Natural killer cell (primary cell): ENCODE measurements at places on chromosomes 6 and 20. TPM values are rescaled to one million over a fixed set of nuclear protein-coding genes. Genes with fewer than 3 reads are reported as not detected.

DNA sequence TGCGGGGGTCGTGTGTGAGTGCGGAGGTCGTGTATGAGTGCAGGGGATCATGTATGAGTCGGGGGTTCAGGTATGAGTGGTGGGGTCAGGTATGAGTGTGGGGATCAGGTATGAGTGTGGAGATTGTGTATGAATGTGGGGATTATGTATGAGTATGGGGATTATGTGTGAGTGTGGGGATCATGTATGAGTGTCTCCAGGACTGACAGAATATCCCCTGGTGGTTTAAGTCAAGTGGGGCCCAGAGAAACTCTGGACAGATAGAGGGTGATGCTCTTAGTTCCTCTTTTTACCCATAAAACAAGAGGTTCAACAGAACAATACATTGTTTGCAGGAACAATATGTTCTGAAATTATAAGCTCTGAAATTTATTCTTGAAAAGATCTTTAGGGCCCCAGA, 131.9 kb downstream of the UST start:
- H3K4me3 ChIP-seq: no peak overlapping the region
- no peaks in the 10 kb centered on the region for H3K36me3 ChIP-seq
- DNase-seq: no peak
- no peak overlapping the region for H3K27ac ChIP-seq
- H3K27me3 ChIP-seq: no peaks in the 10 kb centered on the region

GRCh38 chr20:50562262-50562701, 52.1 kb downstream of the PTPN1 start:
- H3K27ac ChIP-seq: no peak overlapping the region
- H3K27me3 ChIP-seq: no peaks in the 10 kb centered on the region
- H3K4me1 ChIP-seq: no peaks in the 10 kb centered on the region
- H3K4me3 ChIP-seq: no peak overlapping the region
- peaks cover 39% of the 10 kb centered on the region for H3K36me3 ChIP-seq

CST4 gene
- total RNA-seq: not detected

DNA sequence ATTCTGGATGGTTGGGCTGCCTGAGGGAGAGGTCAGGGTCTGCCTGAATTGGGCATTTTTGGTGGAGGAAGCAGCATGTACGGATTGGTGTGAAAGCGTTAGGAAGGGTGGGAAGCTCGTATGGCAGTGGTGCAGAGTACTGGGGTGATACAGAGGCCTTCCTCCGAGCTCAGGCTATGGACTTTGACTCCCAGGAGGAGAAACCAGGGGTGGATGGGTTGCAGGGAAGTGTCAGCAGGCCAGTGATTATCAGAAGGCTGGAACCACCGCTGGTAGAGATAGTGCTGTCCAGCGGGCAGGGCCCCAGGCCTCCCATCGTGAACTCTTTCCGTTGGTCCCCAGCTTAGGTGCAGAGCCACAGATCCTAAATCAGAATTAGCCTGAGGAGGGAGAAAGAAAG, 5.3 kb downstream of the WFDC5 start:
- no peaks in the 10 kb centered on the region for H3K4me1 ChIP-seq
- H3K27me3 ChIP-seq: no peaks in the 10 kb centered on the region
- no peak for DNase-seq
- H3K36me3 ChIP-seq: no peaks in the 10 kb centered on the region
- H3K4me3 ChIP-seq: no peak overlapping the region
- H3K27ac ChIP-seq: no peak overlapping the region

DNA sequence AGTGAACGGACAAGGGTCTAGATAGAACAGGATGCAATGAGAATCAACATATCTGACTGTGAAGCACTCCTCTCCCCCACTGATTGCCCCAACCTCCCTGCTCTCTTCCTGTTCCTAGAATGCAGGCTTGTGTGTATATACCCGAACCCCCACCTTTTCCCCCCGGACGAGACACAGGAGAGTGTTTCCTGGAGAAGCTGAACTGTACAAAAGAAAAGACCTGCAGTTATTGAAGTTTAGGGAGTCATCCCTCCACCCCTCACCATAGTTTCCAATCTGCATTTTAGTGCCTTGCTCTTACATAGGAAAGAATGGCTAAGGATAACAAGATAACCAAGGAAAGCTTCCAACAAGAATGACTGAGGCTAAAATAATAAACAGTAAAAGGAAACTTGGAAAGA, 55.5 kb upstream of the PDE10A start:
- DNase-seq: no peak
- H3K27ac ChIP-seq: no peak overlapping the region
- H3K36me3 ChIP-seq: no peaks in the 10 kb centered on the region
- no peak overlapping the region for H3K4me3 ChIP-seq
- H3K27me3 ChIP-seq: no peaks in the 10 kb centered on the region

TUBE1 gene
- total RNA-seq: 15.6 TPM

DNA sequence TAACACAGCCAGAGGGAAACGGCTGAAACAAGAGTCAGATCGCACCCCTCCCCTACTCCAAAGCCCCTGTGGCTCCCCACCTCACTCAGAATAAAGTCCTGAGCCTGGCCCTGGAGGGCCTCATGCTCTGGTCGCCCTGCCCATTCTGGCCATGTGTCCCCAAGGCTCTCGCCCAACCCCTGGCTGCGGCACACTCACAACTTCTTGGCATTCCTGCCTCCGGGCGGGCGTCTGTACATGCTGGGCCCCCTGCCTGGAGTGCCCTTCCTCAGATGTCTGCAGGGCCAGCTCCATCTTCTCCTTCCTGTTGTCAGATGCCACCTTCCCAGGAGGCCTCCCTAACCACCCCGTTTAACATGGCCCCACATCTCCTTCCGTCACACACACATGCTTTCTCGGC, 17.1 kb upstream of the NOL4L start:
- no peak overlapping the region for H3K27ac ChIP-seq
- no peak overlapping the region for H3K4me3 ChIP-seq
- H3K27me3 ChIP-seq: no peaks in the 10 kb centered on the region
- H3K4me1 ChIP-seq: peaks cover 15% of the 10 kb centered on the region
- H3K36me3 ChIP-seq: no peaks in the 10 kb centered on the region
